Cortex of kidney (tissue), 1 donor: ENCODE measurements at places on chromosomes 6 and 20.

DNA sequence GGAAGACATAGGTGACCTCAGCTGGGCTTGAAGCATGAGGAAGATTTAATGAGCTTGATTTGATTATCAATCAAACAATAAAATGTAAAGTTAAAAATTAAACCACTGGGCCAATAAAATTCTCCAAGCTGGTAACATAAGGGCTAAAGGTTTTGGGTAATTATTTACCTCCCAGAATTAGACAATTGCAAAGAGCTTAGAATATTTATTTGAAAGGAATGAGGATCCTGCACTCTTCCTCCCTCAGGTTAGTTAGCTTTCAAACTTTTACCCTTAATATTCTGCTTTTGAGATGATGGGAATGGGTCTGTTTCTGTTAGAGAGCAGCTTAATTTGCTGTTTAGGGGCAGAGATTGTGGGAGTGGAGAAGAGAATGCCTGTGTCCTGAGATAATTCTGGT is at the start of gene SLC17A4:
Gene SLC17A4 (plus strand): TSS at position 208 of the 400 bp plus-strand sequence. CDS start 7,221 bp downstream, outside the sequence.
- DNase-seq = no peak

DNA sequence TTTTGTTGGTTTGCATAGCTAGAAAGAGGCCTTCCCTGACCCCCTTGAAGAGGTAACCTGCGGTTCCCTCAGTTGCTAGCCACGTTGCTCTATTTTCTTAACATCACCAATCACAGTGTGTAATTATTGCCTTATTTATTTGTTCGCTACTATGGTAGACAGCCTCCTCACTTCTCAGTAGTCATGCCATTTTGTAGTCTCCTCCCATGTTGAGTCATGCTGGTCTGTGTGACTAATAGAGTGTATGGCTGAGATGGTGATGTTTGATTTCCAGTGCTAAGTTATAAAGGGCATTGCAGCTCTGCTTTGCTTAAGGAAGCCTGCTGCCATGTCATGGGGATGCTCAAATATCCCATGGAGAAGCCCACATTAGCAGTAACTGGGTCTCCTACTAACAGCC is 236.6 kb upstream of the CHD6 start:
- no peak for DNase-seq

DNA sequence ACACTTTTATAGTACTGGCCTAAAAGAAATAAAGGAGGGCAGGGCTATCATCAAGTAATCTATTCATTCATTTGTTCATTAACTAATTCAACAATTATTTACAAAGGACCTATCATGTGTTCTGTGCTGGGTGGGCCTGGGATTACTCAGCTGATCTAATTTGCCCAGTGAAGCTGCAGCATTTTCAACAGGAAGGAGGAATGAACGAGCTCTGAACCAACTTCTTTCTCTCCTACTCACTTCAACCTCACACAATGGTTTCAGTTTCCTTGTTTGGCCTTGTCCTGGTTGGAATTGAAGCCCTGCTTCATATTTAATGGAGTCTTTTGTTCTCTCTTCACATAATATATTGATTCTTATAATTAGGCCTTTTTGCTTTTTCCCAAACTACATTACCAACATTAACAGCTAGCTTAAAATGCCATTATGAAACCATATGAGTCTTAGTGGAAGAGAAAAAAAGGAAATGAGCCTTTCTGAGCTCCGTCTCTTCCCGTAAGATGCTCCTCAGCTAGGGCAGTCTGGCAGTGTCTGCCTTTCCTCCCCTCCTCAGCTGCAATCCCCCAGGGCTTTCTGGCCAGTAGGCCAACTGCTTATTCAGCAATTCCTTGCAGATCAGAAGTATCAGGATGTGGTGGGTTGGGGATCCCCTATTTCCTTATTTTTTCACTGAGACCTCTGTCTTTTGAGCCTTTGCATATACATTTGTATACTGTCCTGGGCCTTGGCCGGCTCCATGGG is 79.4 kb upstream of the NRN1 start:
- DNase-seq = no peak

- DNase-seq = no peak
Observed at GRCh38 chr20:25148181-25148981, 47.1 kb upstream of the ENTPD6 start.

- no peak for DNase-seq
Observed at GRCh38 chr6:88823998-88824397, 139.4 kb downstream of the RNGTT start.

GRCh38 chr6:145749632-145750031 is 14.3 kb upstream of the EPM2A start:
- no peak for DNase-seq

DNA sequence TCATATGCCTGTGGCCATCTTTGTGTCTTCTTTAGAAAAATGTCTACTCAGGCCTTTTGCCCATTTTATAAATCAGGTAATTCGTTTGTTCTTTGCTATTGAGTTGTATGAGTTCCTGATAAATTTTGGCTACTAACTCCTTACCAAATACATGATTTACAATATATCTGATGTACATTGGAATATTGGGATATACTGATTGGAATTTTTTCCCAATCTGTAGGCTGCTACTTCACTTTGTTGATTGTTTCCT is 39.2 kb downstream of the BACH2 start:
- no peak for DNase-seq

- DNase-seq = no peak
Observed at GRCh38 chr6:44266347-44266746, 996 bp upstream of the NFKBIE start.

- no peak for DNase-seq
Observed at GRCh38 chr6:25899123-25899522, 25.1 kb upstream of the SLC17A3 start.

- DNase-seq = no peak
Observed at GRCh38 chr20:39850246-39850645, 838.8 kb downstream of the MAFB start.

DNA sequence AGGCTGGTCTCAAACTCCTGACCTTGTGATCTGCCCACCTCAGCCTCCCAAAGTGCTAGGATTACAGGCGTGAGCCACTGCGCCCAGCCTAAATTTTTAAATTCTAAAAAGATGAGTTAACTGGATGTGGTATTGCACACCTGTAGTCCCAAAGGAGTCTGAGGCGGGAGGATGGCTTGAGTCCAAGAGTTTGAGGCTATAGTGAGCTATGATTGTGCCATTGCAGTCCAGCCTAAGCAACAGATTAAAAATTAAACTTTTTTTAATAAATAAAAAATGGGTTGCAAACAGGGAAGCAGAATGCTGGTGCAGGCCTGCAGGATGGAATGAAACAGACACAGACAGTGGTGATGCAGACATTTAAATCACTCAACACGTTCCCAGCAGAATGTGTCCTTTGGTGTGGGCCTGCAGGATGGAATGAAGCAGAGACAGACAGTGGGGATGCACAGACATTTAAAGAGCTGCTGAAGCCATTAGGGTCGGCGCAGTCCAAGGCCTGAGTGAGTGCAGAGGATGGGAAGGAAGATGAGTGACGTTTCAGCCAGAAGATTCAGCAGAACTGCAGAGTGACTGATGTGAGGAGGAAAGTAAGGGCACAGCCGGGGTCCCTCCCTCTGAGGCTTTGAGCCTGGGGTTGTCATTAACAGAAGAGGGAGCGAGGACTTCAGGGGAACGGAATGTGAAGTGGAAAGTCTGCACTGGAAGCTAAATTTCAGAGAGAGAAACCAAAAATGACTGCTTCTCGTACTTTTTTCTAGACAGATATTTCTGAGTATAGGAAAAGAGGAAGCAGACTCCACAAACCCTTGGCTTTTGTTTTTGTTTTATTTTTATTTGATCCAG is 117.5 kb downstream of the RIN2 start:
- DNase-seq = no peak

DNA sequence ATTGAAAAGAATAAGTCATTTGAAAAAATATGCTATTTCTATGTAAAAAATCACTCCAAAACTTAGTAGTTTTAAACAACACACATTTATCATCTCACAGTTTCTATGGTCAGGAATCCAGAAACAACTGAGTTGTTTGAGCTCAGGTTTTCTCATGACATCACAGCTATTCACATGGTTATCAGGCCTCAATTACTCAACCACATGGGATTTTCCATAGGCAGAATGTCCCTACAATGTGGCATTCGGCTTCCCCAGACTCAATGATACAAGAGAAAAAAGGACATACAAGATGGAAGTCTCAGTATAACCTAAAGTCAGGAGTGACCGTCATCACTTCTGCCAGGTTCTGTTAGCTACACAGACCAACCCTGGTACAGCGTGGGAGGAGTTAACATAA is 3.4 kb upstream of the SLC35D3 start:
- DNase-seq = no peak

- no peak for DNase-seq
Observed at GRCh38 chr6:170378502-170378901, 71.9 kb downstream of the FAM120B start.

GRCh38 chr20:57790176-57790575 is 80.4 kb upstream of the PMEPA1 start:
- DNase-seq = no peak

- DNase-seq = no peak
Observed at GRCh38 chr6:43676962-43677606, 10.5 kb downstream of the MRPS18A start.

DNA sequence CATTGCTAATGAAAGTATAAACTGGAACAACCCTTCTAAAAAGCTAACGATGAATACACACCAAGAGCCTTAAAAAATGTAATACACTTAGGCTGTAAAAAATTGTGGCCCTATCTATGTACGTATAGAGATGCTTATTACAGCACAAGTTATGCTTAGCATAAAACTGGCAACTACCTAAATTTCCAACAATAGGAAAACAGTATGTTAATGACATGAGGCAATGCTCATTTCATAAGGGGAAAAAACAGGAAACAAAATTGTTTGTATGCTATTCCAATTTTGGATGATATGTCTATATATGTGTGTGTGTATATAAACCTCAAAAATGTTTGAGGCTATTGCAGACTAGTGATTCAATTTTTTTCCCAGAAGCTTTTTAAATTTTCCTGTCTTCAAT is 82.5 kb downstream of the DTNBP1 start:
- no peak for DNase-seq

- DNase-seq = no peak
Observed at GRCh38 chr6:12241493-12242175, 48.5 kb upstream of the EDN1 start.

DNA sequence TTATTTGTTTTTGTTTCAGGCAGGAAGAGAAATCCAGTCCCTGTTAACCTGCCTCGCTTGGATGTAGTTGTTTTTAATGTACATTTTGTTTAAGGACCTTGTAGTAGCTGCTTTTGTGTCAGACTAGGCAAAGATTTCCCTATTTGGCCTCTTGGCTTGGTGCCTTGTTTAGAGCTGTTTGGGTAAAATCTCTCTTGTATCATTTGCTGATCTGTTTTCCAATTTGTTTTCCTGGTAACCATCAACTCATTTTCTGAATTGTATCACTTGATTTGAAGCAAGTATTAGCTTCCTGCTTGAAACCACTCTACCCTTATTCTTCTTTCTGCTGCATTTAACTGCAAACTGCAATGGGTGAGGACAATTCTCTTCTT is 160.7 kb downstream of the ZFAND3 start:
- no peak for DNase-seq

- DNase-seq = no peak
Observed at GRCh38 chr6:26627843-26628242, 31.1 kb downstream of the ABT1 start.

DNA sequence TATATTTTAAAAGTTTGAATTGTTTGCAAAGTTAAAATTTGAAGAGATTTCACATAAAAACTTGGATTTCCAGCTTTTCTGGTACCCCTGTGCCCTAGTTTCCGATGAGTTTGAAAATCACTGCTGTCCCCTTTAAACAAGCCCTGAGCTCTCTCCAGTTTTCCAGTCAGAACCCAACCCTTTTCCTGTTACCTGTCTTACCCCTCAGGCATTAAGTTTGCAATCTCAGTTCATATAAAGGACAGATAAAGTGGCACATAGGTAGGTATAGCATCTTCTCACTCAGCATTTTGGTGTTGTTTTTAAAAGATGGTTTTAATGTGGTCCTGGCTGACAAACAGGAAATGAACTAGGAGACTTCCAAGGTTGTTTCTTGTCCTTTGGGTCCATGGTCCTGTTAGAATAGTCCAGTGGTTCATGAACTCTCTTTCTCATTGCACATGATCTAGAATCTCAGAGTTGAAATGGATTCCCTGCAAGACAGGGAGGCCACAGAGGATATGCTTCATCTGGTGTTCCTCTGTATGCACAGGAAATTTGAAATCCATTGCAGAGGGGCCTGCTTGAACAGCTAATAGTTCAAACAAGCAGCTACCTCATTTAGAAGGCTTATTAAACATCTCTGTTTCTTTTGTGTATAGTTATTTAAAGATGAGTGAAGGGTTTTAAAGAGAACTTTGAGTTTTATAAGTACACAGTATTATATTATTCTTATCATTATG is 82.7 kb downstream of the JAG1 start:
- DNase-seq = no peak

DNA sequence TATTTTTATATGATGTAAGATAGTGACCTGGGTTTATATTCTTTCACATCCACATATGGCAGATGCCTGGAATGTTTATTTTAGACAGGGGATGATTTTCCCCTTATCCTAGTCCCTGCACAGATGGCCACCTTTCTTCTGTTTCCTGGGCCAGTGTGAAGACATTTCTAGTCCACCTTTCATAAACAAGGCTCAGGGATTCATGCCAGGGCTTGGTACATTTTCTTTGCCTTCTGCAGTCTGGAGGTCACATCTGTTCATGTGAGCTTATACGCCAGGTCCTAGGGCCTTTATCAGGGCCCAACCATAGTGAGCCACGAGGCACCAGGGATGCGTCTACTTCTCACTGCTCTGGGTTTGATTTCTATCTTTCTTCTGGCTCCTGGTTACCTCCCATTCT is 38.0 kb upstream of the ERVFRD-1 start:
- DNase-seq = no peak

GRCh38 chr6:167575158-167575696 is 250.3 kb downstream of the TTLL2 start:
- DNase-seq = no peak

DNA sequence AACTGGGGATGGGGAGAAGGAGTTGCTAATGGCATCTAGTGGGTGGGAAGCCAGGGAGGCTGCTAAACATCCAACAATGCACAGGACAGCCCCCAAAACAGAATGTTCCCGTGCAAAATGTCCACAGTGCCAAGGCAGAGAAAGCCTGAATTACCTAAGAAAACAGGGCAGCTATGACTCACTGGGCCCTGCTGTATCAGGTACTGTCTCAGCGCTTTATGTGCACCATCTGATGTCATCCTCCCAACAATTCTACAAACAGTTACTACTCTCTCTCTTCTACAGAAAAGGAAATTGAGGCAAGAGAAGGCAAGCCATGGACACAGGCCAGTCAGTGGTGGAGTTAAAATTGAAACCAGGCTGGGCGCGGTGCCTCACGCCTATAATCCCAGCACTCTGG is 3.1 kb downstream of the YTHDF1 start:
- no peak for DNase-seq

- no peak for DNase-seq
Observed at GRCh38 chr6:125812394-125813292, 21.9 kb downstream of the NCOA7 start.

GRCh38 chr6:107179004-107179403 is 63.7 kb upstream of the BEND3 start:
- no peak for DNase-seq
